ENCODE measurements at places on chromosomes 13 and 19.
A peak's percentile ranks its signal among the peaks of the same experiment; 100 is the strongest.

DNA sequence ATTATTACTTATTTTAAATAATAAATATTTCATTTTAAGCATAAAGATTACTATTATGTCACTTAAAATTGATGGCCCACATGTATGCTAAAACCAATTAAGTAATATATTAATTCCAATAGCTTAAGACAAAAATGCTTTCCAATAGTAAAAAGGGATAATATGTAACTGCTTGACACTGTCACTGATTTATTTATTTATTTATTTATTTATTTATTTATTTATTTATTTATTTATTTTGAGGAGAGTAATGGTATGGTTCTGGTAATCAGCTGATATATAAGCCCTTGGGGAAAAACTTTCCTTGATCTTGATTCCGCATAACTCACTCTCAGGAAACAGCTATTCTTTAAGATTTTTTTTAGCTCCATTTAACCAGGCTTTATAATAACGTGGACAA lies 903.0 kb upstream of the ATXN8OS start:
- DNase-seq, result no peak

DNA sequence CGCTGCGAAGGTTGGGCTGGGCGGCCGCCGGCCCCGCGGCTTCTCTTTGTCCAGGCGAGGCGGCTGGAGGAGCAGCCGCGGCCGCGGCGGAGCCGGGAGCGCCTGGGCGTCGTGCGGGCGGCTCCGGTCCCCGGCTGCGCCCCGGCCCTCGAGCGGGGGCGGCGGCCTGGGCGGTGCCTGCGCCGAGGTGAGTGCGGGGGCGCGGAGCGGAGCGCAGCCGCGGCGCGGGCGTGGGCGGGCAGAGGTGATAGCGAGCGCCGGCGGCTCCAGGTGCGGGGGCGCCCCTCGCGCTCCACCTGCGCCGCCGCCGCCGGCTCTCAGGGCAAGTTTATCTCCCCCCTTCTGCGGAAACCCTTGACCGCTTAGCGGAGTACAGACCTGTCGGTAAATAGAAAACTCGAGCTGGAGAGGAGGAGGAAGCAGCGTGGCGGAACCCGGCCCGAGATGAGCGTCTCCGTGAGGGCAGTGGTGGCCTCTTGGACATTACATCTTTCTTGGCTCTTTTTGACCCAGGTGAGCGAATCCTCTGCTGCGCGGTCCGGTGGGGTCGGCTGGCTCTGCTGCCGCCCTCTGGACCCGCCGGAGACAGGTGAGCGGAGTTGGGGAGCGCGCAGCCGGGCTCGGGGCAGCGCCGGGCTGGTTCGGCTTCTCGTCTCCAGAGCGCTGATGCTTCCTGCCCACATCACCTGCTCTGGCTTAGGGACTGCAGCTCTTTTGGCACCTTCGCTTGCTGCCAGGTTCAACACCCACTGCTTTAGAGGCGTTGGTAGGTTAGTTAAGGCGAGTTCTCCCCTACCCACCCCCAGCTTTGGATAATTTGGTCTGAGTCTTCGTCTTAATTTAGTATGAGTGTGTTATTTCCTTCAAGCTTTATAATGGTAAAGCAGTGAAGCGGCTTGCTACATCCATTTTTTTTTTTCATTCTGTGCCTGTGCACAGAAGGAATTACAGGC lies at the start of gene MTUS2:
MTUS2 (plus strand) TSS at position 241 of the 953 bp plus-strand sequence.
- no peak for DNase-seq

- peak; percentile 58 for DNase-seq
Observed at GRCh38 chr19:2282062-2282861, at the start of gene PEAK3. Gene PEAK3 (minus strand): TSS chr19:2282175. CDS start chr19:2280931, 1,244 bp downstream.

GRCh38 chr19:21585281-21585890 lies 80.0 kb downstream of the ZNF429 start:
- no peak for DNase-seq

DNA sequence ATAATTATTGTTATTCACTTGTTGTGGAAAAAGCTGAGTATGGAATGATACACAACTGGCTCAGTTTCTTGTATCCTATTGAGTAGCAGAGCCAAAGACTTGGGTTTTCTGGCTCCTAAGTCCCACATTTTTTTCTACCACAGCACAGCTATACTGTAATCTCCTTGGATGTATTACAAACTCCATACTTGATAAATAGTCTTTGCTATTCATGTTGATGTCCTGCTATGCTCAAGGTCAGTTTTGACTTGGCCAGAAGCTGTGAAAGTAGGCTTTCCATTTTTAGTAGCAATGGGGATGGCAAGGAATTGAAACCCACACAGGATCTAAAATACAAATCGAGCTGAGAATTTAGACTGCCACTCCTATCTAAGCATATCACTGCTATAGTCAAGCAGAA lies 79.1 kb downstream of the B3GLCT start:
- no peak for DNase-seq

DNA sequence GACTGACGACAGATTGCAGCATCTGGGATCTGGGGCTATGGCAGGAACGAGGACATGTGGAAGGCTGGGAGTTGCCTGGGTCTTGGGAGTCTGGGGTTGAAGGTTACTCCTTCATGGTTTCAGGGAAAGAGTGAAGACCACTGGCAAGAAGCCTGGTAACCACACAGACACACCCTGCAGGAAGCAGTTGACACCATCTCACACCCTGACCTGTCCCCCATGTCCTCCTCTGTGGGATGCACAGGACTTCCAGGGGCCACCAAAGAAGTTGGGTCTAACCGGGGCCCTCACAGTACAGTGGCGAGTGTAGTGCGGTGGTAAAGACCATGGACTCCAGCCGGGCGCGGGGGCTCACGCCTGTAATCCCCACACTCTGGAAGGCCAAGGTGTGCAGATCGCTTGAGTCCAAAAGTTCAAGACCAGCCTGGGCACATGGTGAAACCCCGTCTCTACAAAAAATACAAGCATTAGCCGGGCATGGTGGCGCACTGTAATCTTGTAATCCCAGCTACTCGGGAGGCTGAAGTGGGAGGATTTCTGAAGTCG lies 10.6 kb upstream of the FFAR2 start:
- DNase-seq, result no peak

GRCh38 chr19:18167975-18168645 lies 5.5 kb upstream of the IFI30 start:
- peak; percentile 65 for DNase-seq

DNA sequence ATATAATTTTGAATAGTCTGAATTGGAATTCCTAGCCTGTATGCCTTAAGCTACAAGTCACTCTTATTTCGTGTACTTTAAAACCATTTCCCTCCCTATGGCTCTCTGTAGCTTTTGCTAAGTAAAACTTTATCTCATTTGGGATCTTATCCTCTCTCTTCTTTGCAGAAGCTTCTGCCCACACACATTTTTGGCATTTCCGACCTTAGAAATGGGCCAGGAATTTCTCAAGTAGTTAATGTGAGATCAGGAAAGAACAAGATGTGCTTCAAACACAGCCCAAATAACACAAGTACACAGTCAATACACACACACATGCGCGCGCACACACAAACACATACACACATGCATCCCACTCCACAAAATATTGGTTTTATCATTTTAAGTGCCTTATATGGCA lies 931.0 kb upstream of the MIR17HG start:
- no peak for DNase-seq

DNA sequence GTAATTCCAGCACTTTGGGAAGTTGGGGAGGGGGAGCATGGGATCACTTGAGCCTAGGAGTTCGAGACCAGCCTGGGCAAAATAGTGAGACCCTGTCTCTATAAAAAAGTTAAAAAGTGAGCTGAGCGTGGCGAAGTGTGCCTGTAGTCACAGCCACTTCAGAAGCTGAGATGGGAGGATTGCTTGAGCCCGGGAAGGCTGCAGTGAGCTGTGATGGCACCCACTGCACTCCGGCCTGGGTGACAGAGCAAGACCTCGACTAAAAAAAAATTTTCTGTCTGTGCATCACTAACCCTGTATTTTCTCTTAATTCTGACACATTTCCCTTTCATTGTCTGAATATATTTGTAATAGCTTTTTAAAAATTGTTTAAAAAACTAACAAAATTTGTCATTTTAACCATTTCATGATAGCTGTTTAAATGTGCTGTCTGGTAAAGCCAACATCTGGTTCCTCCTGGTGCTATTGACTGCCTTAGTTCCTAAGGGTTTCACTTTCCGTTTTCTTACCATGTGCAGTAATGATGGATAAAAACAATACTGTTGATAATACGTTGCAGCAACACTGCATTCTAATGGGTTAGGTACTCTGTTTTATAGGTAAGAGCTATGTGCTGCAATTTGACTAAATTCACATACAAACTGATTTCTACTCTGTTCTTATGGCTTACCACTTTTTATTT lies 29.7 kb downstream of the LATS2 start:
- DNase-seq, result no peak

- DNase-seq, result no peak
Observed at GRCh38 chr13:98549728-98550317, 27.1 kb downstream of the STK24 start.

- no peak for DNase-seq
Observed at GRCh38 chr13:45545686-45546409, 69.7 kb downstream of the ERICH6B start.

DNA sequence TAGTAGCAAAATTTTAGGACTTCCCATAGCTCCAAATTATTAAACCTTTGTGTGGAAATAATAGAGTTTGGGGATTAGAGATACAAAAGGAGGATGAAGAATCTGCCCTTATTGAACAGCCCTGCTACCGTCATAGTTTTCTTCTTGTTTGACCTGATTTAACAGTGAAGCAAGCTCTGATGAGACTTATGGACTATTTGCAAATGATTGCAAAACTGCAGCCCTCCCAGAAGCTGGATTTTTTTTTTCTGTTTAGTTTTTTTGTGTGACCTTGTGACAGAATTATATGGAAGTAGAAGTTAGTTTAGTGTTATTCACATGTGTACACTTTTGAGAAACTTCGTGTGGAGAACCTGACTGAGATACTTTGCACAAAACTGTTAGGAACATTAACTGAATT lies 267.8 kb downstream of the KCNRG start:
- DNase-seq, result no peak

DNA sequence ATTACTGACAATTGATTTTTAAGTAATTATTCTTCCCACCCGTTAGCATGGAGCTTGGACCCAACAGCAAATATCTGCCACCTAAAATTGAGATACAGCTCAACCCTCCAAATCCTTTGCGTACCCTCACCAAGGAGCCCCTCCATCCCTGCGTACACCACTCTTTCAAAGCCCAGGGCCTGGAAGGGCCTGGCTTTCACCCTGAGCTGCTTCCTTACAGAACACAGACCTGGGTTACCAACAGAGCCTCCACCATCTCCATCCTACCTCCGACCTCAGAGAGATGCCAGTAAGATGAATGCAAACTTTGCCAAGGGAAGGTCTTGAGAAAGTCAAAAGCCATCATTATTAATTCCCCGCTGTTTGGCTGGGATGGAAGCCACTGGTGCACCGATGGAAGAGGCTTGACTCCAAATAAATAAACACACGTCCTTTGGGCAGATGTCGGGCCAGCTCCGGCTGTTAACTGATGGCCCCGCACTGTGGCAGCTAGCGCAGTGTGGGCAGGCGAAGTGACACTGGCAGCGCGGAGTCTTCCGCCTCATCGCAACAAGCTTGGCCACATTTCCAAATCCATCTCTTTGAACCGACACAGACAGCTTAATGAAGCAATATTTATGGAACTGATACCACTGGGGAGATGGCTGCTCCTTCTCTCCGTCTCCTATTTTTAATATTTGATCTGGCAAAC lies 150.2 kb upstream of the VSTM2B start:
- DNase-seq, result no peak

- DNase-seq, result no peak
Observed at GRCh38 chr13:22154041-22154440, 483.2 kb downstream of the FGF9 start.

DNA sequence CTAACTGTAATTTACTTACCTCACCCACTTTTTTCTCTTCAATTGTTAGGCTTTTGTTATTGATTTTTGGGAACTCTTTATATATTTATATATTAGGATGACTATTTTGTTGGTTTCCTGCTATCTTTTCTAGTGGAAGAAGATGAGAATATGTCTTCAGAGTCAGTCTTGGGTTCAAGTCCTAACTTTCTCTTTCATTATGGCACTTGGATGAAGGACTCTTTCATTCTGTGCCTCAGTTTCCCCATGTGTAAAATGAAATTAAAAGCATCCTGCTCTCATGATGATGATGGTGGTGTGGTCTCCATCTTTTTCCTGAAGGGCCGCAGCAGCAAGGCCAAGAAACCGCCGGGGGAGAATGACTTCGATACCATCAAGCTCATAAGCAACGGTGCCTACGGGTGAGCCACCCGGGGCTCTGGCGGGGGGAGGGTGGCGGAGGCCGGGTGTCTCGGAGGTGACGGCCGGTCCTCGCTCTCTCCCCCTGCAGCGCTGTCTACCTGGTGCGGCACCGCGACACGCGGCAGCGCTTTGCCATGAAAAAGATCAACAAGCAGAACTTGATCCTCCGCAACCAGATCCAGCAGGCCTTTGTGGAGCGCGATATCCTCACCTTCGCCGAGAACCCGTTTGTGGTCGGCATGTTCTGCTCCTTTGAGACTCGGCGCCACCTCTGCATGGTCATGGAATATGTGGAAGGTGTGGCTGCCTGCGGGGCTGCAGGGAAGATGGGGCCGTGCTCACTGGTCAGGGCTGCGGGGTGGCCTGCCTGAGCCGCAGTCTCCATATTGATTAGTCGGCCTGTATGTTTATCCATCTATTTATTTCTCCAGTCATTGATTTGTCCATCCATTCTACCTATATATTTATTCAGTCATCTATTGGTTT lies 20.0 kb downstream of the MAST1 start:
- no peak for DNase-seq

- no peak for DNase-seq
Observed at GRCh38 chr19:10211691-10212090, 16.9 kb upstream of the DNMT1 start.

GRCh38 chr13:67518785-67519184 lies 288.6 kb upstream of the PCDH9 start:
- DNase-seq, result no peak

DNA sequence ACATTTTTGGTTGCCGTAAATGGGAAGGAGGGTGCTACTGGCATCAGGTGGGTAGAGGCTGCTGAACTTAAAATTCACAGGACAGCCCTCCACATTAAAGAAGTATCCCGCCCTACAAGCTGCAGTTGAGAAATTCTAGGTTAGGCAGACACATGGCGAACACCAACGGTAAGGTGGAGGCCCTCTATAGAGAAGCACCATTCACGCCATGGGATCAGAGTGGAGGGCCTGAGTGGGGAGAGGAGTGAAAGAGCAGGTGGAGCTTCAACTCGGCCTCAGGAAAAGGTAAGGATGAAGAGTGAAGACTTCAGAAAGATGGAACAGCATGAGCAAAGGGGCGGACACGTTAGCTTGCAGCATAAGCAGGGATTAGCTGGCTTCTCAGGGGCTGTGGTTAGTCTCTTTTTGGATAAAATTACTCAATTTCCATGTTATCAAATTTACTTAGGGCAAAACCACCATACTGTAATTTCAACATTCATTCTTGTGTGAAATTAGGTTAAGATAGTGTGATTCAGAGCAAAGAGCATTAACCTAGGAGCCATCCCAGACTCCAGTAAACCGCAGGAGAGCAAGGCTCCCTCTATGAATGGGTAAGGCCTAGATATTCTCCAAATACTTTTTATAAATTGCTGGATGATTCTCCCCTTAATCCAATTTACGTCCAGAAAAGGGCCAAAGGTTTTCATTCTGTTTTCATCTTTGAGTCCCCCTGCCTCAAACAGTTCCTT lies 1.2 kb downstream of the EEF1AKMT1 start:
- no peak for DNase-seq

GRCh38 chr19:6779206-6779605 lies 6.7 kb downstream of the VAV1 start:
- DNase-seq, result no peak

GRCh38 chr13:20065516-20065915 lies 95.3 kb downstream of the GJA3 start:
- no peak for DNase-seq

GRCh38 chr13:27792393-27793218 lies at the start of gene GSX1:
Gene GSX1 (plus strand): TSS chr13:27792483. CDS start chr13:27792691, 208 bp downstream.
- no peak for DNase-seq

- no peak for DNase-seq
Observed at GRCh38 chr13:108827646-108828045, 198.2 kb downstream of the MYO16 start.

GRCh38 chr13:113820813-113821651 lies 42.8 kb downstream of the GAS6 start:
- DNase-seq, result no peak
